Sigmoid colon (tissue), 7 donors: ENCODE measurements at places on chromosomes 11 and 22.

DNA sequence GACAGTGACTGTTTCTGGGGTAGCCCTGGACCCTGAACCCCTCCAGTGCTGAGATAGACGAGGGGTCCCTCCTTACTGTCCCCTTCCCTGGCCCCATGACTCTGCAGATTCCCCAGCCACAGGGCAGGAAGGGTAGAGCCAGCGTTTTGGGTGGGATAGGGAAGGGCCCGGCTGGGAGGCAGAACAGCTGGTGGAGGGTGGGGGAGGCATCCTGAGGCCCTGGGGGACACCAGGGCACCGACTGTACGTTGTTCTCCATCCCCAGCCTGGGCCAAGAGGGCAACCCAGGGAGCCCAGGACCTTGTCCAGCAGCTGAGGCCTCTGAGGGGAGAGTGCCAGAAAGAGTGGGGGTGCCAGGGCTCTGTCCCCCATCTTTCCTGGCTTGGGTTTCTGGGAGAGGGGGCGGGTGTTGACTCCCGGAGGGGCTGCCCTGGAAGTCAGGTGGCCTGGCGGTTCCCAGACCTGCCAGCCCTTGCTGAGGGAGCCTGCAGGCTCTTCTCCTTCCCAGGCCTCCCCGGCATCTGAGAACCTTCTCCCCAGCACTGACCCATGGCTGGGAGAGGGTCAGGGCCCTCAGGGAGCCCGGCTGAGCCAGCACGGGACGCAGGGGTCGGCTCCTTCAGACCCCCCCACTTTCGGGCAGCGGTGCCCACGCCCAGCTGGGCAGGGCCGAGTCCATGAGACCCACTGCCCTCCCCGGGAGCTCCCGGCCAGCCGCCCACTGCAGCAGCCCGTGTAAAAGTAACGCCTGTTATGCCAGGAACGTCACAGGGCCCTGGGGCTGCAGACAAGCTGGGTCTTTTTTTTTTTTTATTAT lies 30.3 kb downstream of the IGF2 start:
- DNase-seq, result no peak
- no peaks in the 10 kb centered on the region for H3K27me3 ChIP-seq
- no peaks in the 10 kb centered on the region for H3K4me1 ChIP-seq
- H3K27ac ChIP-seq, result no peak overlapping the region
- no peaks in the 10 kb centered on the region for H3K36me3 ChIP-seq
- no peak overlapping the region for H3K4me3 ChIP-seq

DNA sequence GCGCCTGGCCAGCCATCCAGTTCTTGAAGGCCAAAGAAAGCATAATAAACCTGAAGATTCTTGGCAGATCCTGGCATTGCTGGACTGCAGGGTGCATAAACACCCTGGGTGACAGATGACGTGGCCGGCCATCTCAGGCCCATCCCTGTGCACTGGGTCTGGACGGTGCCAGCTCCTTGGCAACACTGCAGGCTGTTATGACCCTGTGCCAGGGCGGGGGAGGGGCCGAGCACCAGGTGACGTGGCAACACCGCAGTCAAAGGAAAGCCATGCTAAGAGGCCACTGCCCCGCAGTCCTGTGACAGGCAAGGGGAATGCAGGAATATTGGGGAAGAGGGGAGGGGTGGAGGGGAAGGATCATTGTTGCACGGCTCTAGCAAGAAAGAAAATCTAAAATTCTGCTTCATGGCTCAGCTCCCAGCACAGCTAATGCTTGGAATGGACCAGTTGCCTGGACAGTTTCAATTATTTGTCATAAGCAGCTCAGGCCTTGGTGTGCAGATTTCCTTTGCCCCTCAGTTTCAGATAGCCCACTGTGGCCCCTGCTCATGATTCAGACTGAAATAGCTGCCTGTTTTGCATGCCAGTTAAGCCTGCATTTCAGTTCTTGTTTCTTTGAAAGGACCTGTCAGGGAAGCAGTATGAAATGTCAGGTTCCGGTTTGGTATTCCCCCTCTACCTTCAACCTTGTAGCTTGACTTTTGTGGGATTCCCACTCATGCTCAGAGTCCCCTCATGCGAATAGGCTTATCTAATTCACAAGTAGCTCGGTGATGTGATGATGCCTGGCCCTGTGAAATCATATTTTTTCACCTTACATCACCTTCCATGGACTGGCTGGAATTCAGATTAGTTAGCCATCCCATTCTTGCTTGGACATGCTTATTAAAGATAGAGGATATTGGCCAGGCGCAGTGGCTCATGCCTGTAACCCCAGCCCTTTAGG lies 29.7 kb upstream of the DDX6 start:
- peak overlapping the region; percentile 83 for H3K27ac ChIP-seq
- no peaks in the 10 kb centered on the region for H3K4me1 ChIP-seq
- peak; percentile 96 for DNase-seq
- no peaks in the 10 kb centered on the region for H3K27me3 ChIP-seq

GRCh38 chr22:49460592-49461281 lies 366.9 kb downstream of the BRD1 start:
- no peak overlapping the region for H3K4me3 ChIP-seq
- H3K36me3 ChIP-seq, result no peaks in the 10 kb centered on the region
- no peaks in the 10 kb centered on the region for H3K27me3 ChIP-seq
- no peaks in the 10 kb centered on the region for H3K4me1 ChIP-seq
- DNase-seq, result no peak

DNA sequence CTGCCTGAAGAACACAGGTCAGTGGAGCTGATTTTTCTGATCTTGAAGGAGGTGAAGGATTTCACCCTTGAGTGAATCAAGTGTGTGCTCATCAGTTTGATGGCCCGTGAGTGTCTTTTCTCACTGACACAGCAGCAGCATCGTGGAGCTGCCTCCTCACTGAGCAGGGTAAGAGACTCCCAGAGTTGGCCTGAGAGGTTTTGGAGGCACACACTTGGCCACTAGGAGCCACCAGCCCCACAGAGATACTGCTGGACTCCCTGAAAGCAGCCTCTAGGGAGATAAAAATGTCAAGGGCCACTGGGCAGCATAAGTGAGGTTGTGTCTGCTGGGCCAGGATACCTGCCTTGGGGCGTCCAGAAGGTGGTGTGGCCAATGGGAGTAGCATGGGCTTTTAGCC lies 245.4 kb downstream of the GRIK4 start:
- no peaks in the 10 kb centered on the region for H3K27me3 ChIP-seq
- H3K4me1 ChIP-seq, result no peaks in the 10 kb centered on the region
- H3K4me3 ChIP-seq, result no peak overlapping the region
- no peak for DNase-seq

- H3K27ac ChIP-seq, result peak overlapping the region; percentile 91
- H3K4me1 ChIP-seq, result peaks cover 27% of the 10 kb centered on the region
- H3K27me3 ChIP-seq, result no peaks in the 10 kb centered on the region
- peak overlapping the region; percentile 17 for H3K4me3 ChIP-seq
- H3K36me3 ChIP-seq, result no peaks in the 10 kb centered on the region
These were observed 30.3 kb upstream of the WNT7B start for GRCh38 chr22:46007003-46007847.

DNA sequence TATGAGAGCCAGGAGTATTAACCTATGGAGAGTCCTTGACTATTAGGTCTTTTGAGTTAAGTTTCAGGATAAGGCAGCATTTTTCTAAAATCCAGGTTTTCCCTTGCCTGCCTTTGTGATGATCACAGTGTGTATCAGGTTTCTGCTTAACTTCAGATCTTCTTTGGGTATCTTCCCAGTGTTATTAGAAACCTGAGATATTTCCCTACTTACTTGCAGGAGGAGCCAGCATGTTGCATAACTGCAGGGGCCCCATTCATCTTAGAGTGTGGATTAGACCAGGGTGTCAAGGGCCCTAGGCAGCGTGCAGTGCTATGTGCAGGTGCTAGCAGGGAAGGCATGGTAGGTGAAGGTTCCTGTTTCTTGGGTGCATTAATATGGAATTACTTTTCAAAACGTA lies 69.5 kb downstream of the ZNRF3 start:
- H3K4me3 ChIP-seq, result no peak overlapping the region
- no peaks in the 10 kb centered on the region for H3K27me3 ChIP-seq
- no peak for DNase-seq
- H3K36me3 ChIP-seq, result no peaks in the 10 kb centered on the region

DNA sequence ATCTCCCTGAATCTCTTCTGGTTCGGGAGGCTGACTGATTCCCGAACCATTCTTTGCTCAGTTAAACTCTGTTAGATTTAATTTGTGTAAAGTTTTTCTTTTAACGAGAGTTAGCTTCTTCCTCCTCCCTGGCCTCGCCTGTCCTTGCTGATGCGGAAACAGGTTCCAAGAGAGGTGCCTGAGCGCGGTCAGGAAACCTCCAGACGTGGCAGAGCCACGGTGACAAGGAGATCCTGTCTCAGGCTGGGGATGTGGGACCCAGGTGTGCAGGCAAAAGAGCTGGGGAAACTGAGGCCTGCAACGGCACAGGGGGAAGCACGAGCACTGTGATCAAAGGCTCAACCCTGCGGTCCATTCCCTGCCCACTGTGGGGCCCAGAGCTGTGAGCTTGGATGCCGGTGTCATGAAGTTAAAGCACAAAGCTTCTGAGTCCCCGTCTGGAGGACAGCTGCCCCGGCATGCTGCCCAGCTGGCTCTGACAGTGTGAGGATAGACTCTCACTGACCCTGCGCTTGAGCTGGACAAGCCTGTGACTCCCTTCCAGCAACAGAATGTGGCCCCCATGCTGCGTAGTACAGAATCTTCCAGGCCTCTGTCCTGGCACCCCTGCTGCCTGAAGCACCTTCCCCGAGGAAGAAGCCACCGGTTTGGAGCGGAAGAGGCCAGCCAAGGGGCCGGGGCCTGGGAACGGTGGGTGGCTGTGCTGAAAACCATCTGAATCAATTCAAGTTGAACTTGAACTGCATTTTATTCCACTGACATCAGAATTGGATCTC lies 960.6 kb downstream of the BRD1 start:
- H3K4me1 ChIP-seq, result no peaks in the 10 kb centered on the region
- DNase-seq, result peak; percentile 53
- H3K4me3 ChIP-seq, result no peak overlapping the region

- DNase-seq, result no peak
- H3K4me3 ChIP-seq, result no peak overlapping the region
- no peaks in the 10 kb centered on the region for H3K36me3 ChIP-seq
- peaks cover 13% of the 10 kb centered on the region for H3K4me1 ChIP-seq
- H3K27me3 ChIP-seq, result no peaks in the 10 kb centered on the region
These were observed 38.8 kb downstream of the FLI1 start for GRCh38 chr11:128732471-128733277.

DNA sequence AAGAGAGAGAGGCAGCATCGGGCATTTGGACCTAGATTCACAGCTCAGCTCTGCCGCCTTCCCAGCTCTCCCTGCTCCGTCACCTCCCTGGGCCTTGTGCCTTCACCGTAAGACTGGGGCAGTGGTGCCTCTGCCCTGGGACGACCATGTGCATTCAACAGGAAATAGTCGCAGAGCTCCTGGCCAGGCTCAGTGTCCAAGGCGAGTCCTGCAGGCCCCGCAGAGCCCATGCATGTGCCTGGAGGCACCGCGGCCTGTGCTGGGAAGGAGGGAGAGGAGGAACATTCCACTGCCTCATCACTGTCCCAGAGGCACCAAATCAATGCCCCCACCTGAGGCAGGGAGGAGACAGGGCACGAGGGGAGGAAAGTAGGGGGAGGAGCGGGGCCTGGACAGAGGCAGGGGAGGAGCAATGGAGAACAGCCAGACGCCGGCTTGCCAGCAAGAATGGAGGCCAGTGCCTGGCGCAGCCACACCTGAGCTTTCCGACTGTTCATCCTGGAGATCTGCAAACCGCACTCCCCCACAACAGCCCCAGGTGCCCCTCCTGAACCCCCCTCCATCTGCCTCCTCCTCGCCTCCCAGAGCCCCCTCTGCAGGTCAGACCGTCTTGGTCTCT lies 74.4 kb upstream of the PRR5 start:
- no peaks in the 10 kb centered on the region for H3K36me3 ChIP-seq
- H3K4me1 ChIP-seq, result no peaks in the 10 kb centered on the region
- no peaks in the 10 kb centered on the region for H3K27me3 ChIP-seq
- H3K27ac ChIP-seq, result no peak overlapping the region
- H3K4me3 ChIP-seq, result no peak overlapping the region

GRCh38 chr11:44979543-44980399 lies 29.1 kb upstream of the TP53I11 start:
- H3K36me3 ChIP-seq, result no peaks in the 10 kb centered on the region
- DNase-seq, result peak; percentile 40
- H3K4me3 ChIP-seq, result no peak overlapping the region
- H3K27me3 ChIP-seq, result no peaks in the 10 kb centered on the region
- H3K27ac ChIP-seq, result no peak overlapping the region

DNA sequence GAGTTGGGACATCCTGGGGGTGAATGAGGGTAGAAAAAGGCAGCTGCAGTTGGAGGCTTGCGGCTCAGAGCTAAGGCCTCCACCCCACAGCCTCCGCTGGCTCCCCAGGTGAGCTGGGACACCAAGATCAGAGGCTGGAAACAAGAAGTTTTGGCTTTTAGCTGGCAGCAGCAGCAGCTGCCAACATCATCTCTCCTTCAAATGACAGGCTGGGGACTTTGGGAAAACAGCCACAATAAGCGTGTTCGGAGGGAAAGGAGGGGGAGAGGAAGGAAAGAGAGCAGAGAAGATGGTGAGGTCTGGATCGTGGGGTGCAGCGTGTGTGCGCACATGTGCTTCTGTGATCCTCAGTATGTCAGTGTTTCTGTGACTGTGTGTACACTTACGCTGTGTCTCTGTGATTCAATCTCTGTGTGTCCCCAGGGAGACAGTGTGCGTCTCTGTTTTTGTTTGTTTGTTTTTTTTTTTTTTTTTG lies 62.0 kb upstream of the RASD2 start:
- no peaks in the 10 kb centered on the region for H3K36me3 ChIP-seq
- peak overlapping the region; percentile 87 for H3K27ac ChIP-seq
- no peak overlapping the region for H3K4me3 ChIP-seq
- H3K27me3 ChIP-seq, result no peaks in the 10 kb centered on the region
- peak; percentile 72 for DNase-seq
- H3K4me1 ChIP-seq, result peaks cover 61% of the 10 kb centered on the region

GRCh38 chr11:69005631-69006368 lies 7.2 kb downstream of the MRGPRF start:
- H3K27me3 ChIP-seq, result no peaks in the 10 kb centered on the region
- peak overlapping the region; percentile 98 for H3K27ac ChIP-seq
- no peaks in the 10 kb centered on the region for H3K4me1 ChIP-seq
- DNase-seq, result peak; percentile 69
- peaks cover 26% of the 10 kb centered on the region for H3K36me3 ChIP-seq

GRCh38 chr22:44721213-44721612 lies 19.2 kb downstream of the PRR5 start:
- no peaks in the 10 kb centered on the region for H3K27me3 ChIP-seq
- H3K4me3 ChIP-seq, result no peak overlapping the region
- no peak overlapping the region for H3K27ac ChIP-seq
- peaks cover 3% of the 10 kb centered on the region for H3K36me3 ChIP-seq

DNA sequence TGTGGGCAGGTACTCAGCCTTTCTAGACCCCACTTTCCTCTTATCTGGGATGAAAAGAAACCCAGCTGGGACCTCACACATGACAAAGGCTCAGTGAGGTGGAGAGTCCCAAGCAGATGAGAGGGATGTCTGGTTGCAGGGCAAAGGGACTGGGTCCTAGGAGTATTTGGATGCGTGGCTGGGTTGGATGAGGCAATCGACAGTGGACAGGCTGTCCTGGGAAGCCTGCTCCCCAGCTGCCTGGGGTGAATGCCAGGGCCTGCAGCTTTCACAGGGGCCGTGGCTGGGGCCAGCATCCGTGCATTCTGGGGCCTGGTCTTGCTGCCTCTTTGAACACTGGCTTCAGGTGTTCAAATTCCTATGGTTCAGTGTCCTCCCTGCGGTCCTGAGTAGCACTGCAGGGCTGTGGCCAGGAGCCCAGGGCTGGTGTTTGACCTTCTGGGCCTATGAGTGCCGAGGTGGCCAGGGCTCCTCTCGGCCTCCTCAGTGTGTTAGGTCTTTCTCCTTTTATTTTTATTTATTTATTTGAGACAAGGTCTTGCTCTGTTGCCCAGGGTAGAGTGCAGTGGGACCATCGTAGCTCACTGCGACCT lies 65.3 kb downstream of the MCM5 start:
- peak overlapping the region; percentile 19 for H3K27ac ChIP-seq
- H3K4me1 ChIP-seq, result peaks cover 24% of the 10 kb centered on the region
- H3K4me3 ChIP-seq, result no peak overlapping the region
- peak; percentile 87 for DNase-seq
- H3K36me3 ChIP-seq, result no peaks in the 10 kb centered on the region
- H3K27me3 ChIP-seq, result no peaks in the 10 kb centered on the region
